ENCODE measurements at places on chromosomes 3 and 15.

GRCh38 chr15:78003539-78004008 lies 73.9 kb downstream of the TBC1D2B start:
- no peak for DNase-seq

- no peak for DNase-seq
Observed at GRCh38 chr3:187112934-187113793, 26.1 kb downstream of the RPL39L start.

GRCh38 chr15:25182098-25182478 lies 227.3 kb downstream of the SNRPN start:
- no peak for DNase-seq

GRCh38 chr3:127663151-127663550 lies 9.6 kb upstream of the ABTB1 start:
- no peak for DNase-seq

DNA sequence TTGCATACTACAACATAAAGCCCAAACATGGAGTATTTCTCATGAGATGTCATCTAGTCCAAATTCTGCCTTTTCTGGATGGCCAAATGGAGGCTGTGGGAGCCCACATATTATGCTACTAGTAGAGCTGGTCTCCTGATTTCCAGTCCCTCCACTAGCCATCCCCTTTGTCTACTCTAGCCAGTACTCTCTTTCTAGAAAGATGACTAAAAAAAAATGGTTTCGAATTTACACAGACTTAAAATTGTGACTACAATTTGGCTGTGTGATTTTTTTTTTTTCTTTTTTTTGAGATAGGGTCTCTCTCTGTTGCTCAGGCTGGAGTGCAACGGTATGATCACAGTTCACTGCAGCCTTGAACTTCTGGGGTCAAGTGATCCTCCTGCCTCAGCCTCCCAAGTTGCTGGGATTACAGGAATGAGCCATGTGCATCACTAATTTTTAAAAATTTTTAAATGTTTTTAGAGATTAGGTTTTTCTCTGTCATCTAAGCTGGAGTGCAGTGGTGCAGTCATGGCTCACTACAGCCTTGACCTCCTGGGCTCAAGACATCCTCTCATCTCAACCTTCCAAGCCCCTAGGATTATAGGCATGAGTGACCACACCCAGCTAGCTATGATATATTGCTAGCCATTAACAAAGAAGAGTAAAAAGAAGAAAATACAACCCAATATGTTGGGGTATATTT lies 273.9 kb downstream of the ADAMTSL3 start:
- DNase-seq: no peak

DNA sequence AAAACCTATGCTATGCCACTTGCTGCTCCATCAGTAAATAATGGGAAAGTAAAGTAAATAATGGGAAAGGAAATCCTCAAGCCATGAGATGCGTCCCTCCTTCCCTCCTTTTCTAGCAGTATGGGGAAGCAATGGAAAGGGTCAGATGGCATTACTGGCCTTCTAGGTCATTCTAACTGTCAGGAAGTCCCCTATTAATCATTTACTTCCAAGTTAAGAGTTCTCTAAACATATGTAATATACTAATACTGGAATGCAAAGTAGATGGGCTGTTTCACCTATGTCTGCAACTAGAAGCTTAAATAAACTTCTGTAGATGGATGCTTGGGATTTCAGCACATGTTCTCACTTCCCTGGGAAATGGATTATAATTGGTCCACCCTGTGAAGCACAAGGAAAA lies 55.9 kb downstream of the MDFIC2 start:
- no peak for DNase-seq

DNA sequence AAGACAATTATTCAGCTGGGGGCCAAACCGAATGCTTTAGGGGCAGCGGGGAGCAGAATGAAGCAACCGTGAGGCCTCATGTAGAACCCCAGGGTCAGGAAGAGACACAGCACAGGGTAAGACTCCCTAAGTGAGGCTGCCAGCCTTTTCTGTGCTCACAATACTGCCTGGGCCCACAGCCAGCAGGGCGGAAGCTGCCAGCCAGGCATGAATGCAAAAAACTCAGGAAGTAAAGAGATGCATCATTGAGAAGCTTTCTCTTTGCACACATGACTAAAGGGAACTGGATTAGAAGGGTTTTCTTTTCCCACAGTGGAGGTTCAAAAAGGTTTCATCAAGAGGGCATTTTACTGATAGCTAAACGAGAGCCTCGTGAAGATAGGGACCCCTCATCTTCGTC lies 33.3 kb downstream of the CA12 start:
- no peak for DNase-seq

DNA sequence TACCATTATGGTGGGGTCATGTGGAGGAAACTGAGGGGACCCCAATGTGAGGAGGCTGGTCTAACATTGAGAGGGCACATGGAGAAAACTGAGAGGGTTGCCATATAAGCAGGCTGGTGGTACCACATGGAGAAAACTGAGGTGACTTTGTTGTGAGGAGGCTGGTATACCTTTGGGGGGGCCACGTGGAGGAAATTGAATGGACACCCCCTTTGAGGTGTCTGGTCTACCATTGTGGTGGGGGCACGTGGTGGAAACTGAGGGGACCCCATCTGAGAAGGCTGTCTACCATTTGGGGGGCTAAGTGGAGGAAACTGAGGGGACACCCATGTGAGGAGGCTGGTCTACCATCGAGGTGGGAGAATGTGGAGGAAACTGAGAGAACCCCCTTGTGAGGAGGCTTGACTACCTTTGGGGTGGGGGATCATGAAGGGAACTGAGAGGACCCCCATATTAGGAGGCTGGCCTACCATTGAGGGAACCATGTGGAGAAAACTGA lies 163.8 kb downstream of the FBLN2 start:
- no peak for DNase-seq

GRCh38 chr3:122786066-122786465 lies 7.6 kb downstream of the HSPBAP1 start:
- DNase-seq: no peak

GRCh38 chr3:87595798-87596197 lies 319.4 kb upstream of the POU1F1 start:
- DNase-seq: no peak

GRCh38 chr15:48433226-48433886 lies 102.1 kb downstream of the DUT start:
- DNase-seq: no peak

DNA sequence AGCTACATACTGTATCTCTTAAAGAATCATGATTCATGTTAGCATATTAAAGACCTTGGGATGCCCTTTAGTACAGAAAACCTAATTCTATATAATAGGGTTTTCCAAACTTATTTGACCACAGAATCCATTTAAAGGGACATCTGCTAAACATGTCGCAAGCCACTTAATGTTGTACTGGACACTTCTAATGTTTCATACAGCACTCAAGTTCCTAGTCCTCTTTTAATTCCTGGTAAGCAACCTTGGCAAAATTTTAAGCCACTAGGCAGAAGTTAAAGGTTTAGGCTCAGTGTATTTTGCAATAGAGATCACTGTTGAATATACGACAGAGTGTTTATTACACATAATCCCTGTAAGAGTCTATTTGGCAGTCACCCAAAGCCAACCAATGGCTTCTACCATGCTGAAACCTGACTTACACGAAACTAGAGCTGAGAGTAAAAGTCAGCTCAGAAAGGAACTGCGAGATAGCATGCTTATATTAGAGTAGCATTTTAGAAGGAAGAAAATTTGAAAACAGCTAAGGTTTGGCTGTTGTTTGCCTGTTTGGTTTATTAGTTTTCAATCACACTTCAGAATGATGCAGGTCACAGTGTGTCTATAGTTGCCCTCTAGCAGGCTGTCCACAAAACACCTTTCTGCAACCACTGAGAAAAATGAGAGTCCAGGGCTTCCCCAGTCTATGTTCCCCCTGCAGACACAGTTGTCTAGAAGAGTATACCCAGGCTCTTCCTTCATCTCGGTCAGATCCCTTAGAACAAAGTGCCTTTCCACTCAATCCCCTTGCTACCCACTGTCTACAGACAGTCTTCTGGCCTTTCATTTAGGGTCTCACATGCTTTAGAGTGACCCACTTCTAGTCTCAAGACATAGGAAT lies 104.4 kb downstream of the FMN1 start:
- DNase-seq: peak; percentile 94

GRCh38 chr3:1275495-1275894 lies 182.7 kb downstream of the CNTN6 start:
- peak; percentile 14 for DNase-seq

GRCh38 chr3:100006570-100007271 lies 107.6 kb downstream of the FILIP1L start:
- DNase-seq: no peak

DNA sequence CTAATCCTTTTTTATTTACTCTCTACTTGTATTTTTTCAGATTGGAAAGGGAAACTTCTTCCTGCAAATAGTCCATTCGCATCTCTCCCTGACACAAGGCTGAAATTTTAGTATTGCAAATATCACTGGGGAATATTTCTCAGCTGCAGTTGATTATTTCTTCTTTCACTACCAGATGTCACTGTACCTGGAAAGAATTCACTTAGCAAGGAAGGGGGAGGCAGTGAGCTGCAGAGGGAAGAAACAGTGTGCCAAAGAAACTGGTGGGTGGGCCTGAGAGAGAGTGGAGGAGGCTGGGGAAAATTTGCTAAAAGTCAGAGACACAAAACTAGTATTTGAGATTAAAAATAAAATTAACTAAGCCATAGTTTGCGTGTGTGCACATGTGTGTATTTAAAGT lies 142.3 kb upstream of the STT3B start:
- DNase-seq: no peak

DNA sequence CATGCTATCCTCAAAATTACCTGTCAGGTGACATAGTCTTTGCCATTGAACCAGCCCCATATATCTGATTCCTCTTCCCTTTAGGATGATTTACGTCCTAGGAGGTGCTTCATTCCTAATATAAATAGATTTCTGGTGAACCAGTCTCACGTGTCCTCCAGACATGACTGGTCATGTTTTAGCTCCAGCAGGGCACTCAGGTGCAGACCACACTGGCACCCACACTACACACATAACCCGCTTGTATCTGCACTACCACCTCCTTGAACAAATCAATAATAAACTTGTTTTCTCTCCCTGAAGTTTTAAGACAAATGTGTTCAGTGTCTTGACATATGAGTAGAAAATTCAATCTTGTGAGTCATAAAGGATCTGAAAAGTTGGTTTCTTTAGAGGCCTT lies 155.5 kb downstream of the GOLIM4 start:
- no peak for DNase-seq

DNA sequence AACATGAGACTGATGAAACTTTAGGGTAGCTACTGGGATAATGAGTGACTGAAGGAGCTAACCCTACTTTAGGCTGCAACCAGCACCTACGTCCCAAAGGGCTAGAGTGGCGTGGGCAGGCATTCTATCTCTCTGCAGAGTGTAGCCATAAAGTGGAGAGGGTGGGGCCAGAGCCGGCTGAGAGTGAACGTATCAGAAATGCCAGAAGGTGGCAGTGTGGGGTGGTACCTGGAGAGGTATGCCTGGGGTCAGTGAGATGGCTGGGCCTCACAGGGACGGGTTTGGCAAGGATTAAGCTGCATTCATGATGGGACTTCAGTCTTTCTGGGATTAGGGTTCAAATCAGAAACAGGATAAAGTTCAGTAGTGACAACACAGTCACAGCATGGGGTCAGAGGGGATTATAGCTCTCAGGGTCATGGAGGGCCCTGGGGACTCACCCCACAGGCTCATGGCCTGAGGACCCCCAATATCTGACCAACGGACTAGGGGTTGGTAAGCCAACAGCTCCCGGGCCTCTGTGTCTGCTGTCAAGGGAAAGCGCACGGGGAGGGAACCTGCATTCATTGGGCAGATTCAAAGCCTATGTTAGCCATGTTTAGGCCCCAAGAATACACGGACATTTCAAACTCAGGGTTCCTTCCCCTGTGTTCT lies 86.5 kb upstream of the FOXB1 start:
- no peak for DNase-seq

DNA sequence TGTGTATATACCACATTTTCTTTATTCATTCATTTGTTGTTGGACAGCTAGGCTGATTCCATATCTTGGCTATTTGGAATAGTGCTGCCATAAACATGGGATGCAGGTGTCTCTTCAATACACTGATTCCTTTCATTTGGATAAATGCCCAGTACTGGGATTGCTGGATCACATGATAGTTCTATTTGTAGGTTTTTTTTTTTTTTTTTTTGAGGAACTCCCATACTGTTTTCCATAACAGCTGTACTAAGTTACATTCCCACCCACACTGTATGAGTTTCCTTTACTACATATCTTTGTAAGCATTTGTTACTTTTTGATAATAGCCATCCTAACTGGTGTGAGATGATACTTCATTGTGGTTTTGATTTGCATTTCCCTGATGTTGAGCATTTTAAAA lies 437.7 kb downstream of the DIPK2A start:
- DNase-seq: no peak

- DNase-seq: no peak
Observed at GRCh38 chr15:69502470-69503045, 49.9 kb downstream of the RPLP1 start.

DNA sequence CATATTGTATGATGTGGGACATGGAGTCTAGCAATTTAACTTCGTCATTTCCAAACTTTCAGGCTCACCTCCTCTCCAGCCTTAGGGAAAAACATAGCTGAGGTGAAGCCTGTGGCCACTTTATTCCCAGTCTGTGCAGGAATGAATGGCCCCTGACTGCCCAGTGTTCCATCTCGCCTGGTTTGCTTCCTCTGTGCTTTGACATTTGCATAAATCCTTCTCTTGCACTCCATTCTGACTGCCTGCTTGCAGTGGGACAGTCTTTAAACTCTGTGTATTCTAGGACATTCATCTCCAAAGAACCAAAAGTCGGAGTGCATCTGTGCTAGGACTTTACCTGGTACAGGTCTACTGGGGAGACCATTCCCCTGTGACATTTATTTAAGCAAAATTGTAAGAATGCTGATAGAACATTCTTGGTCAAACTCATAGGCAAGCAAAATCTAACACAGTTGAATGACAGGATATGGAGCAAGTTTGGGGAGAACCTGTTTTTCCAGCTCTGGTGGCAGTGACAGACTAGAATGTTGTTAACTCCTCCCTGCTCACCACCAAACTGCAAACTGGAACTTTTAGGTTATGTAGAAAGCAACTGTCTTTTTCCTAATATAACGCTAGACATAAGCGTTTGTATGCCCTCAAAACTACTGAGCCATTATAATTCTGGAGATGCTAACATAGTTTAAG lies 22.1 kb downstream of the TMED3 start:
- DNase-seq: no peak

All from NCI-H524 treated with DMSO at 0.1 percent for 48 hours (cell line).